ENCODE measurements at places on chromosomes 5 and 9.

DNA sequence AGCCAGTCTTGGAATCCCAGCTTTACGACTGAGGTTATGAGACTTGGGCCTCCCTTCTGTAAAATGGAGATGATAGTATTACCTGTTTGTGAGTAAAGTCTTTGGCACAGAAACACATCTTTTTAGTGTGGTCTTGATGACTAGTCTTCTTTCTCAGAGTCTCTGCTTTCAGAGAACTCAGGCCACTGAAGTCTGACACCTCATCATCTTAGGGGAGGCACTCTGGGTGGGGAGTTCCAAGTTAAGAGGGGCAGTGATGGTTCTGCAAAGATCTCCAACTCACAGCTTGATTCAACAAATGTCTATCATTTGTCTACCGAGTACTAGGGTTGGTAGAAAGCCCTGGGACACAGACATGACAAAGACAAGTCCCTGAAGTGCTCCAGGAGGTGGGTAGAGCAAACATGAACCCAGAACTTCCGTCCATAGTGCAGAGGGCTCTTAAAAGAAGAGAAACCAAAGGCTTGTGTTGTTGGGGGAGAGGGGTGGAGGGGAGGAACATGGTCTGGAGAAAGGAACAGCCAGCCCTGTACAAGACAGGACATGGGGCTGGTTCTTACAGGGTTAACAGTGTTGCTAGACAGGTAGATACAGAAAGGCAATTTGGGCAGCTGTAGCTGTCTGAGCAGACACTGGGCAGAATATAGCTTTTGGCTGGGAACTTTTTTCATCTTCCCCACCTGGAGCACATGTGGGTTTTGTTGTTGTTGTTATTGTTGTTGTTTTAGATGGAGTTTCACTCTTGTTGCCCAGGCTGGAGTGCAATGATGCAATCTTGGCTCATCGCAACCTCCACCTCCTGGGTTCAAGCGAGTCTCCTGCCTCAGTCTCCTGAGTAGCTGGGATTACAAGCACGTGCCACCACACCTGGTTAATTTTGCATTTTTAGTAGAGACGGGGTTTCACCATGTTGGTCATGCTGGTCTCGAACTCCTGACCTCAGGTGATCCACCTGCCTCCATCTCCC, 2.6 kb upstream of the CD14 start:
- DNase-seq, result no peak

DNA sequence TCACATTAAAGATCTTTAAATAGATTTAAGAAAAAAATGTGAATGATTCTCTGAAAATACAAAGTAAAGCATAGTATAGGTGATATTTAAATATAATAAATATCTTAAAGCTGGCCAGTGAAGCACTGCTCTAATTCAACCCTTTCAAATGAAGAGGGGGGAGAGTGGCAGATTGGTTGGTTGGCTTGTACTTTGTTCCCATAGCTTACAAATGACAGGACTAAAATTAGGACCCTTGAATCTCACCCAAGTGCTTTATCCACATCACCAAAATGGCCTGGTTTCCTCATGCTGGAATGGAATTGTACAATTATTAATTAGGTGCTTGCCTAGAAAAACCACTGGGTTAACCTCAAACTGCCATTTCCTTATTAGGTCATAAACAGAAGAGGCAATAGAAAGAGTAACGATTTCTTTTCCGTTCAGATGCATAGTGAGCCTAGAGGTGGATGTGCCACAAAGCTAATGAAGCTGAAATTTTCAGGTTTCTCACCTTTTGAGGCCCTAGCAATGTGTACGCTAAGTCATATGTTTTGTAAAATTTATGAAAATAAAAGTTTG, 354.5 kb upstream of the CDH6 start:
- no peak for DNase-seq

DNA sequence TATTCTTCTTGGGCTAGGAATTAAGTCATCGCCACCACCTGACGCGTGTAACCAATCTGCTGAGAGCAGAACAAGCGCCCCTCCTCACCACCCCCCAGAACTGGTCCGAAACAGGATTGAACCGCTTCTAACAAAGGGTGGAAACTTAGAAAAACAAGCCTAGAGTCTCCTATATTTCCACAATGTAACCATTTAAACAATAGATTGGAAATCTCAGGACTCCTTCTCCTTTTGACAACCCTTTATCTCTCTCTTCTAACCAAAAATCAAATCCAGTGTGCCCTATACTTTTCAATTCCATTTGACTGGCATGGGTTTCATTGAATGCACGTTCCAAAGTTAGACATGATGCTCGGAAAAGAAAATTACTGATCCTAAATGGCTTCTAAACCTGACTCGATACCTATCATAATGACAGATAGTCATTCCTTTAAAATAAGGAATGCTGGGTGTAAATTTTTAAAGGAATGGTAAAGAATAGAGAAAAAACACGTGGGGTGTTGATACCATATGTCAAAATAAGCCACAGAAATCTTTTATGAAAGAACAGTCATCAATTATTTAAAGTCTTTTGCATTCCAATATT, 1.2 kb downstream of the ARRDC3 start:
- peak; percentile 16 for DNase-seq

DNA sequence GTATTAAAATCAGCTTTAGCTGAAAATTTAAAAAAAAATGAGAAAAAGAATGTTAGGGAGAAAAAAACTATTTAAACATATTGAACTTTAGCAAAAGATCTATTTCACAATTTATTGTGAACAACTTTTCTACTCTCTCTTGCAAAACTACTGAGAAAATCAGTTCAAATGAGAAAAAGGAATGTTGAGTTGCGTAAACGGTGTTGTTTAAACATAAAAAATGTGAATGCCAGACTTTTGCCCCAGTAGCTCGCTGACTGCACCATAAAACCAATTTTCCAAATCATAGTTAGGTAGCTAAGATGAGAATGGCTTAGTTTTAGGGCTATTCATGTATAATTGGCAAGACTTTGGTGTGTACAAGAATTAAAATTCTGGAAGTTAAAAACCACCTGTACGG, 13.4 kb upstream of the RAD23B start:
- DNase-seq, result no peak

- no peak for DNase-seq
These were observed 268.2 kb upstream of the RFX3 start for GRCh38 chr9:3793971-3794383.

- DNase-seq, result no peak
These were observed 52.6 kb downstream of the RAI14 start for GRCh38 chr5:34708777-34709176.

DNA sequence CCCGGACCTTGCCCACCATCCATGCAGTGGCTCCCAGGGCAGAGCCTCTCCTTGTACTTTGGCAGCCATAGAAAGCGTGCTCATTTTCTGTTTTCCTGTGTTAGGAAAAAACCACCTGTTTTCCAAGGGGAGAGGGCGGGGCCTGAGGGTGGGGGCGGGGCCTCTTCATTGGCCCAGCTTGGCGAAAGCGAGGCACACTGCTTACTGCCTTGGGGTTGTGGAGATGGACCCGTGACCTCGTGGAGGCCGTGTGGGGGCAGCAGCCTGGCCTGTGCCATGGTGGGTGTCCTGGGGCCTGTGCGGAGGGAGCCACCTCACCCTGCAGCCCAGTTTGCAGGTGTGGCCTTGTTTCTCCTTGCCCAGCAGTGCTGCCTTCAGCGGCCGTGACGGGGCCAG, 4.4 kb upstream of the TOR4A start:
- no peak for DNase-seq

DNA sequence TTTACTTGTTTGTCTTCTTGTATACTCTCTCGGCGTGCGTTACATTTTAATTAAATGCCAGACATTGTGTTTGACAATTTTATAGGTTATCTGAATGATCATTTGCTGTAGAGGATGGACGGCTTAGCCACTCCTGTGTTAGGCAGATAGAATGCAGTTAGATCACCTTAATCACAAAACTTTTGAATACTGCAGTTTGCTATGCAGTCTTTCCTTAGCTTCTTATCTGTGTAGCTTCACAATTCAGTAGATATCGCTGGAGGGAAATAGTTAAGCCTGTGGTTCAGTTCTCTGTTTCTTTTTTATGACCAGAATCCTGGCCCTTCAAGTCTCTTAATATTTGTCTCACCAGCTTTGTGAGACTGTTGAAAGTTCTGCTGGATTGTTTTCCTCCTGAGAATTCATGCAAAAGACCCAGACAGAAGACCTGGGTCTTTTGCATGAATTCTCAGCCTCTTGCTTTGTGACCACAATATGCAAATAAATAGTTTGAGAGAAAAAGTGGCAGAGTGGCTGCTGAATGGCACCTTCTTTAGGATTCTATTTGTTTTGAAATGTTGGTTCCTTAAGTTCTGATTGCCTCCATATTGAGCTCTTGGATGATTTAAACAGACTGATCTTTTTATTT, 40.2 kb downstream of the RASA1 start:
- DNase-seq, result no peak

- no peak for DNase-seq
These were observed 34.4 kb downstream of the GCNT4 start for GRCh38 chr5:75017971-75018370.
